Fibroblast of skin of left quadriceps (primary cell): ENCODE measurements at places on chromosomes 5 and 9.

DNA sequence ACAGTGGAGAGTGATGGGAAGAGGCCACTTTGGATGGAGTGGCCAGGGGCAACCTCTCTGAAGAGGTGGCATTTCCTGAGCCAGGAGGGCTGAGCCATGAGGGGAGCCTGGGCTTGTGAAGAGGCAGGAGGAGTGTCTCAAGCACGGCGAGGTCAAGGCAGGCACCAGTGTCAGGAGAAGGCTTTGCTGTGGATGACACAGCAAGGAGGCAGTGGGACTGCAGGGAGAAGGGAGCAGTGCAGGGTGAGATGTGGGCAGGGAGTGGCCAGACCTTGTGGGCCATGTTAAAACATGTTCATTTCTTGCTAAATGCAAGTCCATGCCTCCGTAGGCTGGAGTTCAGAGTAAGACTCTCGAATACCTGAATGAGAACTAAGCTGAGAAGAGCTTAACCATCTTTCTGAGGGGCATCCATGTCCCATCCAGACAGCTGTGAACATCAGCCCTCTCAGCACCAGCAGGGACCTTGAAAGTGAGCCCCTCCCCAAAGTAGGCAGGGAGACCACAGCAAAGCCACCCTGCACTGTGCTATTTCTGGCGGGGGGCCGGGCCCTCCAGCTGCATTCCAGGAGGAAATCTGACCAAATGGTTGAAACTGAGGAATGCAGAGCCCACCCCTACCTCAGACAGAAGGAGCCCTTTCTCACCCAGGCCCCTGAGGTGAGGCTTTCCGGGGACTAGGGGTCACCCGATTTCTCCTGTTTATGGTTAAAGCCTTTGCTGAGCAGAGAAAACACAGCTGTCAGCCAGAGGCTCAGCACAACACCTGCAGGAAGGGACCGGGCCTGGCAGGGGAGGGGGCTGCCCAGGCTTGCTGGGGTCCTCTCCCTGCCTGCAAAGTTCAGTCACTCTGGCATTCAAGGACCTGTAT, 16.1 kb upstream of the ARSI start:
- no peak for DNase-seq

- DNase-seq: no peak
These were observed 362.0 kb downstream of the PRELID2 start for GRCh38 chr5:145473042-145473642.

- DNase-seq: no peak
These were observed 40.7 kb downstream of the KIF2A start for GRCh38 chr5:62346748-62347147.

- no peak for DNase-seq
These were observed 50.5 kb upstream of the RNU6ATAC start for GRCh38 chr9:134214766-134215419.

GRCh38 chr5:65103756-65104440, 335.2 kb downstream of the CWC27 start:
- DNase-seq: no peak
